Chondrocyte (in vitro differentiated cells): ENCODE measurements at places on chromosomes 3 and 15. TPM values are rescaled to one million over a fixed set of nuclear protein-coding genes. Genes with fewer than 3 reads are reported as not detected.

- no peak for DNase-seq
Measured at GRCh38 chr3:179560791-179561190, 1.9 kb upstream of the ACTL6A start.

- no peak for DNase-seq
Measured at GRCh38 chr3:135192929-135193328, 397.9 kb downstream of the EPHB1 start.

Gene USP4
- 31.6 to 41.0 TPM (median 31.9 TPM) in 3 replicates for total RNA-seq

Gene IL5RA
- total RNA-seq = not detected in 3 replicates
